Skin of body (tissue), 3 donors: ENCODE measurements at places on chromosomes 5 and 9. TPM values are rescaled to one million over a fixed set of nuclear protein-coding genes. Genes with fewer than 3 reads are reported as not detected.

The PCDHAC1 gene
- 0.69 TPM for total RNA-seq

The SH2D3C gene
- 5.7 TPM for total RNA-seq

The PLPP7 gene
- total RNA-seq, result 4.6 TPM

The C7 gene
- 48.0 TPM for total RNA-seq

The SYK gene
- 10.2 TPM for total RNA-seq

The EGFL7 gene
- total RNA-seq, result 29.0 TPM

The POU4F3 gene
- 0.10 TPM for total RNA-seq

The SLC4A9 gene
- total RNA-seq, result not detected

The ZDHHC12 gene
- 7.5 TPM for total RNA-seq

The NOP16 gene
- total RNA-seq, result 11.6 TPM

The TYRP1 gene
- 73.9 TPM for total RNA-seq

The SLC44A1 gene
- 33.5 TPM for total RNA-seq

The IL7R gene
- 2.0 TPM for total RNA-seq

The TNC gene
- 43.4 TPM for total RNA-seq

The TSSK1B gene
- total RNA-seq, result 0.10 TPM

The HAVCR1 gene
- total RNA-seq, result 0.30 TPM

The PDE8B gene
- 5.3 TPM for total RNA-seq

The LECT2 gene
- total RNA-seq, result not detected

The FGF1 gene
- 2.4 TPM for total RNA-seq

The FAM78A gene
- 3.6 TPM for total RNA-seq

The RFESD gene
- total RNA-seq, result 6.7 TPM

The TRIM7 gene
- total RNA-seq, result 2.3 TPM

The SLC1A1 gene
- total RNA-seq, result 1.3 TPM

The ZNF883 gene
- total RNA-seq, result 2.7 TPM

The WDR38 gene
- not detected for total RNA-seq

The TEX48 gene
- not detected for total RNA-seq

The NPR3 gene
- total RNA-seq, result 33.7 TPM

The COL5A1 gene
- 349 TPM for total RNA-seq

The FAM240B gene
- not detected for total RNA-seq

The GHR gene
- 25.4 TPM for total RNA-seq

The ZDHHC11B gene
- 0.89 TPM for total RNA-seq

The ANKRD55 gene
- total RNA-seq, result 0.30 TPM

The PRDM9 gene
- not detected for total RNA-seq

The SLC36A1 gene
- total RNA-seq, result 3.9 TPM

The ANGPTL2 gene
- total RNA-seq, result 38.3 TPM

The CNTNAP3B gene
- total RNA-seq, result 7.6 TPM

The PAEP gene
- not detected for total RNA-seq
